ENCODE measurements at places on chromosomes 11 and 22.

DNA sequence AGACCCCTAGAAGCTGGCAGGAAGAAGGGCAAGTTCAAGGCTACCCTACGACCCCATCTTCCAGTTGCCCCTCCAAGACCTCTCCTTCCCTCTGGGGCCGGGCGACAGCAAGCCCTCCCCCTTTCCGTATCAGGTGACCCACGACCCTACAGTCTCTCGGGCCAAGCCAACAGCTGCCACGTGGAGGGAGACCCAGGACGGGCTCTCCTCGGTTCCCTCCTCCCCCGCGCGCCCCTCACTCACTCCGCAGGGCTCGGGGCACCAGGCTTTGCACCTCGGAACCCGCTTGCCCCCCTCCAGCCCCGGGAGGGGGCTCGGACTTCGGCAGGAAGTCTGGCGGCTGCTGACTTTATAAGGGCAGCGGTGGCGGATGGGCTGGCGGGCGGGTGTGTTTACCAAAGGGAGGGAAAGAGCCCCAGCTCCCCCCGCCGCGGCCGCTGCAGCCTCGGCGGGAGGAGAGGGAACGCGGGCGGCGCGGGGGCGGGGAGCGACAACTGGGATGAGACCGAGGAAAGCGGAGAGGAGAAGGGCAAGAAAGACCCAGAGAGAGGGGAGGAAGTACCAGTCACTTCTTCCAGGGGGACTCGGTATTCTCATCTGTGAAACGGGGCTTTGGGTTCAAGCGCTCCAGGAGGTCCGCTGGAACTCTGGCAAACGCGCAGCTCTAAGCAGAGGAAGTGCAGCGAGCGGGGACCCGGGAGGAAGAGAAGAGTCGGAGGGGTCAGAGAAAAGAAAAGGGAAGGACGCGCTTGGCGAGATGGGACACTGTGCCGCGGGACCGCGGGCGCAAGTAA is 767 bp downstream of the SLC43A1 start:
- peak; percentile 39 for DNase-seq

DNA sequence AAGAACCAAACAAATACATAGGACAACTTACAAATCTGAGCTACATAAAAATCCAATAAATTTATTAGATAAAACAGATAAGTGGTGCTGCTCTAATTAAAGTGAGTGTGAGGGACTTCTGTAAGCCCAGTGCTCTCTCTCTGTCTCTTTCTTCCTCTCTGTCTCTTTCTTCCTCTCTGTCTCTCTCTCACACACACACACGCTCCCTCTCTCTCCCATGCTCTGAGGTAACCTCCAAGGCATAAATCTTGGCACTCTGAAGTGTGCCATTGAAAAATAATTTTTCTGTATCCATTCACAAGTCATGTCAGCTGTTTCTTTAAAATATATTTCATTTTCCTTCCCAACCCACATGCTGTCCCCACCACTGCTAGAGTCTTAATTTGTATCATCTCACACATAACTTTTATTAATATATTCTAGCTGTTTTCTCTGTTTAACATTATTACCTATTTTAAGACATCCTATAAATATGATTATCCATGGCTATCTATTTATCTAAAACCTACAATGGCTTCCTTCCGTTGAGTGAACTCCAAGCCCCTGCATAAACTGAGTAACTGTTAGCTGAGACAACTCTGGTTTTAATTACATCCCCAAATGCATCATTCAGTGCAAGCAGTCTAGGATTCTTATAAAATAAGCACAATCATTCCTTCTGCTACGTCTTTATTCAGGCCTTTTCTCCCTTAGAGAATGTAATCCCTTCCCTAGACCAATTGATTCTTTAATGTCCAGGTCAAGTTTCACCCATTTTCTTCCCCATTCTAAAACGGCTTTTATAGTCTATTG is 57.4 kb upstream of the SLC5A12 start:
- no peak for DNase-seq

GRCh38 chr11:113138731-113139130 is 175.7 kb upstream of the TTC12 start:
- no peak for DNase-seq

DNA sequence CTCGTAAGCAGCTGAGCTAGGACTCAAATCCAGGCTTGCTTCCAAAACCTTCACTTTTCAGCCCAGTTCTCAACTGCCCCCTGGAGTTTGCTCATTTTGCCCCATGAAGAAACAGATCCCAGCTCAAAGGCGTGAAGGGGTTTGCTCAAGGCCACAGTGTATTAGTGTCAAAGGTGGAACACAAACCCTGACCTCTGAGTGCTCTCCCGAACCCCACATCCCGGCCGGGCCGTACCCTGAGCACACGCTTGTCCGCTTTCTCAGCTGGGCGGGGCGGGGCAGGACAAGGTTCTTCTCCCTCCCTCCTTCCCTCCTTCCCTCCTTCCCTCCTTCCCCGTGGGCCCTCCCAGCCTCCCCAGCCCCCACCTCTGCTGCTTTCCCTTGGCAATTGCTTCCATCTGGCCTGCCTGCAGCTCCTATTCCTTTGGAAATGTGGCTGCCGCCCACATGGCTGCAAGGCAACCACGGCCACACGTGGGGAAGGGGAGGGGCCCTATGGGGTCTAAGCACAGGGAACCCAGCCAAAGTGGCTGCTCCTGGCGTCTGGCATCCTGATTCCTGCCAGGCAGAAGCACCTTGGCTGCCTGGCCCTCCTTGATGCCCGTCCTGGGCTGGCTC is 4.1 kb downstream of the ST3GAL4 start:
- DNase-seq: no peak

- no peak for DNase-seq
Observed at GRCh38 chr11:123567466-123567865, 87.0 kb downstream of the SCN3B start.

DNA sequence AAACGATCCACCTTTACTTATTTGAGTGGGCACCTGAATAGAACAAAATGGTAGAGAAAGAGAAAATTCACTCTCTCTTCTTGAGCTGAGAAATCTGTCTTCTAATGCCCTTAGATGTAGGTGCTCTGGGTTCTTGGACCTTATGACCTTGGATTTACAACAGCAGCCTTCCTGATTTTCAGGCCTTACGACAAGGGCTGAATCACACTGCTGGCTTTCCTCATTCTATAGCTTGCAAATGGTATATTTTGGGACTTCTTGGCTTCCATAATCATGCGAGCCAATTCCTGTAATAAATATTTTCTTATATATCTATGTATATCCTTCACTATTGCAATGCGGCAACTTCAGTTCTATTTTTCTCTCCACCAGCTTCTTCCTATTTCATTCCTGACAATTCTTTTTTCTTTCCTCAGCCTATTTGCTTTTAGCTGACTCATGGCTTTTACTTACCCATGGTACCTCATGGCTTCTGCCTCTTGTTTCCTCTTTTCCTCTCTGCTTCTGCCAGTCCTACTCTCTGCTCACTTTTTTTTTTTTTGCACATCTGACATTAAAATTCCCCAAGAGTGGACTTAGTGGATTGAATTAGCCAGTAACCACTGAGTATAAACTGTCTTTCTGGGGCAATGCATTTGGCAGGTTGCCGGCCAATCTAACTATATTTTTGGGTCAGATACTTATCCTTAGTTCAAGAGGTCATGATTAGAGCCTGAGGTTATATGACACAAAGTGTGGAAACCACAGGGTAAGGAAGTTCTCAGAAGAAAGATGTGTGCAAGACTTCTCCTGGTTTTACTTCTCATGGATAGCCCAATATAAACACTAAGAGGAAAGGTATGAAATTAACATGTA is 359.5 kb downstream of the TMEM135 start:
- DNase-seq: no peak

DNA sequence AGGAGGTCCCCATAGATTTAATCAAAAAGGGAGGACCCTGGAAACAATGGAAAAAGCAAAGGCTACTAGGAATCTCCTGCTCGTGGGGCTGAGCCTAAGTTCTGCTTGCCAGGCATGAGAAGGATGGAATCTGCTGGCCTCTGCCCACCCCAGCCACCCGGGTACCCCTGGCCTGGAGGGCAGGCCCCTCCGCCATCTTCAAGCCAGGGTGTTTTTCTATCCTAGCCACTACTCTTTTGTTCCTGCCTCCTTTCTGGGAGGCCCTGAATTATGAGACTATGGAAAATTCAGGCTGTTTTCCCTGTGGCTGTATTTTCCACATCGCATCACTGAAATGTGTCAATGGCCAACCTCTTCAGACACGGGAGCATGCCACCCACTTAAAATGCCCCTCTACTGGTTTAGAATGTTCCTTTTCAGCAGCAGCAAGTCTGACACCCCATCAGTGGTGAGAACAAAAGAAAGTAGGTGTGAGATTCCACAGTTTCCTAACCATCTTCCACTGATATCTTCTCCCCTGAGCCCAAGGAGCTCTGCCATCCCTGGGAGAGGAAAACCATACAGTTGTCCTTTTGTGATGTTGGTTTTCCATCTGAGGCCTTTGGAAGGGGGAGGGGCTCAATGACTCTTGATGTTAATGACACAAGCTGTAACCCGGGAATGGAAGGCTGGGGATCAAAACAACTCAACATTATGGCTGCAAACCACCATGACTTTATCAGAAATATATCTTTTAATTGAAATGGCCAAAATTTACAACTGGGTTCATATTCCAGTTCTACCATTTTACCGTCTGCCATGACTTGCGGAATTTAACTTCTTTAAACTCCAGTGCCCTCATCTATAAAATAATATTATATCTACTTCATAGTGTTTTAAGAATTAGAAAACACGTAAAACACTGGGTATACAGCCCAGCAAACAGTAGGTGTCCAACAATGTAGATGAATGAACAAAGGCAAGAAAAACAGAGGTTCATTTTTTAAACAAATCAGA is 22.2 kb downstream of the DKK3 start:
- DNase-seq: no peak

DNA sequence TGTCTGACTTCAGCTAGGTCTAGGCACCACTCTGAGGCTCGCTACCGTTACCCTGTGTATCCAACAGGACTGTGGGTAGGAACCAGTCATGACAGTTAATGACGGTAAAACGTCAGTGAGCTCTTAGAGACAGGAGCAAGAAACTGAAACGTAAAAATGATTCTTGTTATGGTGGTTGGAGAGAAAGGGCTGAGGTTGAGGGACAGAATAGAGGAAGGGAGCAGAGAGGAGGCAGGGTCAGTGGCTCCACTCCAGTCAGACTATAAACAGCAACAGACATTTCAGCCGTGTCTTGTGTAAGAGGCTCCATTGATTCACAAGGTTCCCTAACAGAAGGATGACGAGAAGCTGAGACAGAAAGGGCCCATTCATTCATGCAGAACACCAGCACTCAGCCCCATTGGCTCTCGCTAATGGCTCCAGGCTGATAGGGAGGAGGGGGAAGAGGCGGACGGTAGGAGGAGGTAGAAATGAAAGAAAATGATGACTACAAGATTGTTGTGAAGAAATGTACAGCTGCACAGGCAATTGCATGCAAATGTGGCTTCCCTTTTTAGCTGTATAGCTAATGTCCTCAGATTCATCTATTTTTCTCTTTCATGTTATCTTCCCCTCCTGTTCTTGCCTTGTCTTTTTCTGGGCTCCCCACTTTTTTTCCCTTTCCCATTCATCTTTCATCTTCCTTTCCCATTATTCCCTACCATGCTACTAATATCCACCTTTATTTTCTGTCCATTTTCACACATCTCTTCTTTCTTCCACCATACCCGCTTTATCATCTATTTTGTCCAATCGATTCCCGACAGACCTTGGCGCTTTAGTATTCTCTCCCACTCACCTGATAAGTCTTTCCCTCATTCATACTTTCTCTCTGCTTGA is 34.3 kb downstream of the ETS1 start:
- DNase-seq: no peak

- DNase-seq: no peak
Observed at GRCh38 chr22:44231233-44231632, 50.5 kb downstream of the PARVG start.

DNA sequence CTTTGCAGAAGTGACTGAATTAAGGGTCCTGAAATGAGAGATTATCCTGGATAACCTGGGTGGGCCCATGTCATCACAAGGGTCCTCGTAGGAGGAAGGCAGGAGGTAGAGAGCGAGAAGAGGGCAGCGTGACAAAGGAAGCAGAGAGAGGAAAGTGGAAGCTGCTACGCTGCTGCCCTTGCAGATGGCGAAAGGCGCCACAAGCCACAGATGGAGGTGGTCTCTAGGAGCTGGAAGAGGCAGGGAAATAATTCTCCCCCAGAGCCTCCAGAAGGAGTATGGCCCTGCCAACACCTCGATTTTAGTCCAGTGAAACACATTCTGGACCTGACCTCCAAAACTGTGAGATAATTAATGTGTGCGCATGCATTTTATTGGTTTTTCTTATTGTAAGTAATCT is 13.4 kb downstream of the TMEM184B start:
- DNase-seq: no peak

- no peak for DNase-seq
Observed at GRCh38 chr11:9606809-9607510, 33.5 kb downstream of the WEE1 start.

GRCh38 chr22:43476341-43476740 is 64.5 kb downstream of the MPPED1 start:
- DNase-seq: no peak

DNA sequence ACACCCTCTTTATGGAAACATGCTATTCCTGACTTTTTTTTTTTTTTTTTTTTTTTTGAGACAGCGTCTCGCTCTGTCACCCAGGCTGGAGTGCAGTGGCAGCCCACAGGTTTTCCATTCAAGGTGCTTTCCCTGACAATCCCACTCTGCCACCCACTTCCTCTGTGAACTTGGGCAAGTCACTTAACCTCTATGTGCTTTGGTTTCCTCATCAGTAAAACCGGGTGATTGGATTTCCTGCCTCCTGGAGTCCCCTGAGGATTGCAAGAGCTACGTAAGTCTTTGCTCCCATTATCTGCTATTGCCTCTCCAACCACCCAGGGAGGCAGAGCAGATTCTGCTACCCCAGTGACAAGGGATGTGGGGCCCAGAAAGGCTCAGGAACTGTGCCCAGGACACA is 54.1 kb downstream of the CELSR1 start:
- no peak for DNase-seq

- no peak for DNase-seq
Observed at GRCh38 chr11:3123761-3124733, 41.1 kb downstream of the OSBPL5 start.

DNA sequence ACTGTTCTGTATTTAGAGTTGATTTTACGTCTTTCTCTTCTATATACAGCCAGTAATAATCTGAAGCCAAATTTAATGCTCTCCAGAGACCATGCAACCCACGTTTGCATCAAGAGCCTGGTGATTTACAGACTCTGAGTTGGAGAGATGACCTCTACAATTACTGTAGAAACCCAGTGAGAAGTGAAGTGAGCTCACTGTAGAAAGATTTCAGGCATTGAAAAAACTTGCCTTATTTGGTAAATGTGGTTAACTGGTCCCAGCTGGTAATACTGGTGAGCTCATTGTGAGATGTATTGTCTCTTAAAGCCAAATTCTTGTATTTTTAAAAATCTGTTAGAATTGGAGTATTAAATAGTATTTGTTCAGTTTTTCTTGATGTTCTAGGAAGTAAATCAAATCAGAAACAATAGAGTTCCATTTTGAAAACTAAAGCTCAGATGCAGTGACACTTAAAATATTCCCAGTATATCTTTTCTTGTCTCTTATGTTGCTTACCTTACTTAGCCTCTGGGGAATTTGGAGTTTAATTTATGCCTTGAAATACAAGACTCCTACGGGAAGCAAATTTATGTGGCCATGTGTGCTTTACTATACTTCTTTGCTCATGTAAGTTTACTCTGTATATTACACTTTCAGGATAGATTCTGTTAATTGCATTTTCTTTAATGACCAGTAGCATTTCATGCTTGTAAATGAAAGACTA is 189.9 kb downstream of the ARHGAP42 start:
- no peak for DNase-seq

- no peak for DNase-seq
Observed at GRCh38 chr22:31647066-31647465, 14.9 kb downstream of the PISD start.

Measured in T-helper 9 cell (primary cell).